ENCODE measurements at places on chromosomes 2 and 18. TPM values are rescaled to one million over a fixed set of nuclear protein-coding genes. Genes with fewer than 3 reads are reported as not detected.

Gene KDSR
- total RNA-seq = 111 TPM

Gene AQP12B
- total RNA-seq = not detected

Gene IL36A
- not detected for total RNA-seq

Gene CENPA
- total RNA-seq = not detected

Gene DSG4
- not detected for total RNA-seq

Gene DSG3
- total RNA-seq = not detected

Gene PRKAG3
- not detected for total RNA-seq

Gene IL1B
- total RNA-seq = 0.35 TPM

Gene CABYR
- 21.5 TPM for total RNA-seq

Gene PPP1R1C
- 0.83 TPM for total RNA-seq

Gene CFC1
- total RNA-seq = 4.4 TPM

Gene GAREM1
- total RNA-seq = 31.3 TPM

Gene SOX11
- 1.8 TPM for total RNA-seq

Gene HOXD3
- 0.35 TPM for total RNA-seq

Gene IL1A
- not detected for total RNA-seq

Gene STAM2
- total RNA-seq = 30.9 TPM

Gene SERPINB12
- not detected for total RNA-seq

Measured in dorsolateral prefrontal cortex (tissue), 122 donors.